ENCODE measurements at places on chromosomes 2 and 18. TPM values are rescaled to one million over a fixed set of nuclear protein-coding genes. Genes with fewer than 3 reads are reported as not detected.

The MC4R gene
- not detected for total RNA-seq

The LOXL3 gene
- 8.1 TPM for total RNA-seq

The NETO1 gene
- not detected for total RNA-seq

The CIB4 gene
- not detected for total RNA-seq

The PLEKHH2 gene
- total RNA-seq: 53.8 TPM

The KCNF1 gene
- total RNA-seq: 0.17 TPM

The PIGN gene
- total RNA-seq: 25.2 TPM

The ZBTB7C gene
- 17.7 TPM for total RNA-seq

The PIEZO2 gene
- total RNA-seq: 20.4 TPM

The CDK15 gene
- 6.0 TPM for total RNA-seq

The IL1RL1 gene
- total RNA-seq: 46.5 TPM

GRCh38 chr2:211468877-211469663 lies 912.7 kb downstream of the CPS1 start:
- no peak for DNase-seq

DNA sequence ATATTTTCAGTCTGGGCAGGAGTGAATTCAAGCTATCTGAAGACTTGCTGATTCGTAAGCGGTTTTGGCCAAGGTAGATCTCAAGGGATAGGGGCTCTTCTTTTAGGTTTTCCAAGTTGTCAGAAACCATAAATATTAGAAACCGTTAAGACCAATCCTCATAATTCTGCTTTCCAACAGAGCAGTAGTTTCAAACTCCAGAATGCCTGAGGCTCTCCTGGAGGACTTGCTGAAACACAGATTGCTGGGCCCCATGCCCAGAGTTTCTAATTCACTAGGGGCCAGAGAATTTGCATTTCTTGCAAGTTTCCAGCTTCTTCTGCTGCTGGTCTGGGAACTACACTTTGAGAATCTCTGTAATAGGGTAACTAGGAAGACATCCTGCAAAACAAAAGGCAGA lies 1855.7 kb upstream of the CELF4 start:
- DNase-seq: no peak

DNA sequence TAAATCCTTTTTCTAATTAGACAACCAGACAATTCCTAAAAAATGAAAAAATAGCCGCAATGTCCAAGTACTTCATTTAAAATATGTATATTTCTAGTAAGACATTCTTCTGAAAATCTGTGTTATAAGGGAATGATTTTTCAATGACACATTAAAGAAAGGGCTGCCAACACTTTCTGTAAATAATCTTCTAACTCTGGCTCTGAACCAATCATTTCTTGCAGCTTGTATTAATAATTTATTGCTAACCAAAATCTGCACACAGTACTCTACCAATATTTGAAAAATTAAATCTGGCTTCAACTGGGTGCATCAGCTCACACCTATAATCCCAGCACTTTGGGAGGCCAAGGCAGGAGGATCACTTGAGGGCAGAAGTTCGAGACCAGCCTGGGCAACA lies 8.3 kb downstream of the NFU1 start:
- DNase-seq: no peak

DNA sequence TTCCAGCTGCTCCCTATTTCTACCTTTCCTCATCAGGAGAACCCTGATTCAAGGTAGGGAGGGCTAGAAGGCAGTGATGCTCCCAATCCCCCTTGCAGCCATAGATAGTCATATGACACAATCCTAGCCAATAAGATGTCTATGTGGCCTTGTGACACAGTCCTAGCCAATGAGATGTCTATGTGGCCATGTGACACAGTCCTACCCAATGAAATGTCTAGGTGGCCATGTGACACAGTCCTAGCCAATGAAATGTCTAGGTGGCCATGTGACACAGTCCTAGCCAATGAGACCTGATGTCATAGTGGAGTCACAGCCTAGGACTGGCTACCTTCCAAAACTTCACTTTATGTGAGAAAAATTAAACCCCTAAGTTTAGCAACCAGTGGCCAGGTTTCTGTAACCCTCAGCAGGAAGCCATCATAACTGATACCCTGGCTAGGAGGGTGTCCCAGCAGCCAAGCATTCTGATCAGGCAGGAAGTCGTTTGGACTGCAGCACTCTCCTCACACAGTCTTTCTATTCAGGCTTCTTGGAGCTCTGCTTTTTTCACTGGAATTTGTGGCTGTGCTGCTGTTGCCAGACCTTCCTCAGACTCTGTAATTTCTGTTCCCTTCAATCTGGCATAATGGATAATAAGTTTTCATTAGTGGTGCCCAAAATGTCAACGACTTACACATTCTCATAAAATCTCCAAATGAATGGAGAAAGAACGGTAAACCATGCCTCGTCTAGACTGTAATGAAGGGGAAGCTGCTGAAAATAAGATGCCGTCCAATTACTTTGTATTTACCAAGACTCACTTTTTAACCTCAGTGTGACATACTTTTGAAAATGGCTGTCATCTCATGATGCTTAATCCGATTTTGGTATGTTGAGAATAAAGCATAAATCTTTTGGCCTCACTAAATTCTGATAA lies 165.0 kb upstream of the NCKAP5 start:
- no peak for DNase-seq

GRCh38 chr2:160353166-160353565 lies 140.4 kb downstream of the RBMS1 start:
- DNase-seq: no peak

DNA sequence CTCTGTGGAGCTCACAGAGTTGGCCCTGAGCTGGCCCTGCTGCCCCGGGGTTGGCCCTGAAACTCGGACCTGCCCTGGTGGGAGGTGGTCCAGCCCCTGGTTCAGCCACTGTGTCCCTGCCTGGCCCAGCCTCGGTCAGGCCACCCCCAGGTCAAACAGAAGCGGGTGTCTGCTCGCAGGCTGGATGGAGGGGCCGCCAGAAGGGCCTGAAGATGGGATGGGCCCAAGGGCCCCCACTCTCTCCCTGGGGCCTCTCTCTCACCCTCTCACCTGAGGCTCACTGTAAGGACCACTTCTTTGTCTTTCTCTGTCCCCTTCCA lies 25.1 kb upstream of the B3GNT7 start:
- DNase-seq: no peak

GRCh38 chr2:111041398-111042202 lies 79.1 kb upstream of the BCL2L11 start:
- DNase-seq: no peak

DNA sequence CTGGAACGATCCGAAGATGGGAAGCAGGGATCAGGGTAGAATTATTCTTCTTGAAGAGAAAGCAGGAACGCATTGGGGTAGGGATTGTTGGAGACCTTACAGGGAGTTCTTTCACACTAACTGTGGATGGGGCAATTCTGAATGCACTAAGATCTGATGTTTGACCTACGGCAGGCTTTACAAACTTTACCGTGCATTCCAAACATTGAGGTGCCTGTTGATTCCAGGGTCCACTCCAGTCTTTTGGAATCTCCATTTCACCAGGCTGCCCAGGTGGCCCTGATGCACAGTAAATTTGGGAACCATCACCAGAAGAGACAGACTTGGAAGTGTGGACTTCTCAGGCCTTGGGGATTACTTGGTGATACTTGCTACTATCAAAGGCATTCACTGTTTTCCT lies 76.9 kb downstream of the RFTN2 start:
- no peak for DNase-seq

DNA sequence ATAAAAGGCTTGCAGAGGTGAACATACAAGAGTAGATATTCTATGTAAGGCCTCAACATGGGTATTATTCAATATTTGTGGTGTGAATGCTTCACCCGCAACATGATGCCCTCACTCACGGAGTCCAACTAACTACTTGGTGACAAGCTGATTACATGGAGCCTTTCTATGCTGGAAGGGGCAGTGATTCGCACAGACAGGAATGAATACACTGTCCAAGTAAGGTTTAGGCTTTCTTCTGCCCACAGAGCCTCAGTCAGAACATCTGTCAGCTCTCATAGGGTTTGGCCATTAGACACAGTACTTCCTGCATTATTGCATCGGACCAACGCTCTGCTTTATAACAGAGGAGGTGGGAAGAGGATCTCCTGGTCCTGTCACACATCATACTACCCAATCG lies 80.3 kb upstream of the SLC35G4 start:
- DNase-seq: no peak

DNA sequence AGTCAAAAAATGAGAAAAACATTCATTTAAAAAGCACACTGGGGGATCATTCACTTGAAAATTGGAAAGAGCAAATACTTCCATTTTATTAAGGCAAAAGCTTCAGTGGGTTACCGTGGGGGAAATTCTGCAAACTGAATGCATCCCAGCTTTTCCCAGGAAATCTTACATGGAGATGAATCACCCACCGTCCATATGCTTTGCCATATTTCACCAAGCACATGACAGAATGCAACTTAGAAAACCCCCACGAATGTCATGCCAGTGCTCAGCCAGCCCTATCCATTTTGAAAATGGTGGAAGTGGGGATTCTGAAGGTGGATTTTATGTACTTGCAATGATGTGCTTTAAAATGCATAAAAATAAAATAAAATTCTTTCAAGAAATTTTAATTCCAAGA lies 485.5 kb upstream of the ID2 start:
- no peak for DNase-seq

DNA sequence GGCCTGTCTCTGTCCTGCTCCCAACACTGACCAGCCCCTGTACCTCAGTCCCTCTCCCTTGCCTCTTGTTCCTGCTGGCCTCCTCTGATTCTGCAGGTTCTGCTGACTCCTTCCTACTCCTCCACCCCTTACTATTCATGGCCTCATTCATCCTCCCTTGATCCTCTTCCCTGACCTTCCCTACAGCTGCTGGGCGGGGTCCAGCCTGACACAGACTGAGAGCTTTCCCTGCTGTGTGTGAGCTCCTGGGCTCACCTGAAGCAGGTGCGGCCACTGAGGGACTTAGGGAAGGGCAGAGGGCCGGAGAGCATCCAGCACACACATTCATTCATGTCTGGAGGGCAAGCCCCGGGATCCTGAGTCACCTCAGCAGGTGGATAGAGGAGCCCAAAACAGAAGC lies 185.6 kb downstream of the CTIF start:
- no peak for DNase-seq

DNA sequence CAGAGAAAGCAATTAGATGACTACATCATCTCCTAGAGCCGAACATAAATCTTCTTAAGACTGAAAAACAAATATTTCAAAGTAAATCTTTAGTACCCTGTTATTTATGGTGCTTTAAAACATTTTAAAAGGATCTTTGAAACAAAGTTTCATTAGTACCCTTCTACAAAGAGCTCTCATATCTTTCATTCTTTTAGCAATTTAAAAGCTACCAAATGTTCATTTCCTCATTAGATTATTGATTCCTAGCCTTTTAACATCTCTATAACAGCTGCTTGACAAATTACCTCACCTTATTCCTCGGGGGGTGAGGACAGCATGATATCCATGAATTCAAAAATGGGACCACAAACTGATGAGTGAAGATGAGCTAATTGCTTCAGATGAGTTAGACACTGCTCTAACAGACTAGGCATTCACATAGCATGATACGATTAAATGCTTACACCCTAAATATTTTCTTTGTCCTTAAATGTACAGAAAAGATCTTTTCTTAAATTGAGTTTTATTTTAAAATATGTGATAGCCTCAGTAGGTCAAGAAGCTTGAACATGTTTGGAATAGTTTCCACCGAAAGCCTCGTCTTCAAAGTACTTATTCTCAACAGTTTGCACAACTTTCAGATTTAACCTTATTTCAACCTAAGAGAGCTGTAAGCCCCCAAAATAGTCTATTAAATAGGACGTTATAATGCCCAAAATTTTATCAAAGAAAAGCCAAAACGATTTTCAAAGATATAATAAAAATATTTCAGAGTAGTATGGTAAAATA lies 2.1 kb downstream of the ATAD2B start:
- DNase-seq: no peak

DNA sequence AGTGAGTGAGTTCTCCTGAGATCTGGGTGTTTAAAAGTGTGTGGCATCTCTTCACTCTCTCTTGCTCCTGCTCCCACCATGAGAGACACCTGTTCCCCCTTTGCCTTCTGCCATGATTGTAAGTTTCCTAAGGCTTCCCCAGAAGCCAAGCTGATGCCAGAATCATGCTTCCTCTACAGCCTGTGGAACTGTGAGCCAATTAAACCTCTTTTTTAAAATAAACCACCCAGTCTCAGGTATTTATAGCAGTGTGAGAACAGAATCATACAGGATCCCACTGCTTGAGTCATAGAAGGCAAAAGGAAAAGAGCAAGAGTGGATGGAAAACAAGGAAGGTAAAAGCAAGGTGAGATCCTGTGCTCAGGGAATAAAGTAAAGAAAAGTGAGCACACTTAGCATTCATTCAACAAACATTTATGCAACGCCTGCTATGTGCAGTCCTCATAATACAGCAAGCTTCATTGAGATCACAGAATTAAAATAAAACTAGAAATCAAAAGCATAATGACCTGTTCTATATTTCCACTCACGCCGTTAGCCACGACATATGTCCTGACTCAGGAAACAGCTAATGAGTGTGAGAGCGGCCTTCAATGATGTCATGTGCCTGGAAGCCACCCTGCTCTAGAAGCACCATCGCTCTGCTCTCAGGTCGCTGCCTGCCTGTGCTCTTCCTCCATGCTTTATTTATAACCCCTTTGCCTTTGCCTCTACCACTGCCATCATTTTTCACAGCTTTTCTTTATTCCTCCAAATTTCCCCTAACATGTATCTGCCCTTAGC lies 11.3 kb upstream of the COPS8 start:
- DNase-seq: no peak

- DNase-seq: peak; percentile 55
Observed at GRCh38 chr2:217956586-217957457, 46.0 kb downstream of the TNS1 start.

DNA sequence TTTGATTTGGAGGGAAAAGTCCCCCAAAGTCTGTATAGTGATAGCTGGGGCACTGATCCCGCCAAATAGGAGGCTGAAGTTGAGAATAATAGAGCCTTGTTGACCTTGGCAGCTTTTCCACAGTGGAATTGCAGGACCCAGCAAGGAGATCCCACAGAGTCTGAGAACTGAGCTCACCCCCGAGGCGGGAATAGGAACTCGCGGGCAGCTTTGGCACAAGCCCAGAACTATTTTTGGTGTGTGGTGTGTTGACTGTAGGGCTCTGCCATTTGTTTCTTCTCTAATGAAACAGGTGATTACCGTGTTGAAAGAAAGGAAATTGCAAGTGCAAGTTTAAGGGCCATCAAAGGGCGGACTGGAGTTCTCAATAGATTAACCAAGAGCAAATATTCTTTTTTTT lies 34.0 kb downstream of the SH3RF3 start:
- DNase-seq: no peak

GRCh38 chr2:23241121-23241520 lies 143.9 kb upstream of the KLHL29 start:
- DNase-seq: no peak

- DNase-seq: no peak
Observed at GRCh38 chr2:46852598-46852997, 63.0 kb downstream of the MCFD2 start.

- no peak for DNase-seq
Observed at GRCh38 chr2:237530472-237531433, 35.6 kb upstream of the PRLH start.

- DNase-seq: no peak
Observed at GRCh38 chr18:63368611-63369010, 1.6 kb upstream of the KDSR start.

GRCh38 chr2:100409975-100410647 lies 7.4 kb downstream of the CHST10 start:
- DNase-seq: no peak

GRCh38 chr2:143229411-143229810 lies 100.2 kb downstream of the ARHGAP15 start:
- no peak for DNase-seq

All from upper lobe of right lung (tissue), 1 donor.